Naive thymus-derived CD4-positive, alpha-beta T cell (primary cell): ENCODE measurements at places on chromosomes 2 and 18. TPM values are rescaled to one million over a fixed set of nuclear protein-coding genes. Genes with fewer than 3 reads are reported as not detected.

DNA sequence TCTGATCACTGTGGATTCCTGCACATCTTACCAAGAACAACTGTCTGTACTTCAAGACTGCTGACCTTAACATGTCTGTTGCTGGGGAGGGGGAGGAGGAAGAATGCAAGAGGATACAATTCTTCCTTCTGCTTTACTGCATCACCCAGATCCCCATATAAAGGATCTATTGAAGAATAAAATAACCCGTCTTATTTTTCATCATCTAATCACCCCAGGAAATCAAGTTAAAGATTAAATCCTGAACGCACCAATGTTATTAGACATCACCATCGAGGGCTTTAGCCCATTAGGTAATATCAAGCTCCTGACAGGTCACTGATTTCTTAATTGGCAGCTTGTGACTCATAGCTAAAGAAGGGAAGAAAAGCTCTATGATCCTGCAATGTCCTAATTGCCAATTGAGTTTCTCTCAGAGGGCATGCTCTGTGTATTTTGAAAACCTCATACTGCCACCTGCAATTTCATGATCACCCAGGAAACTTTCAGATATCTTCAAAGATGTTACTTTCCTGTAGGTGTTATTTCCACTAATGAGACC lies 75.4 kb upstream of the KCNE4 start:
- DNase-seq, result no peak

- no peak for DNase-seq
Measured at GRCh38 chr2:134039912-134040581, 213.8 kb upstream of the MGAT5 start.

DNA sequence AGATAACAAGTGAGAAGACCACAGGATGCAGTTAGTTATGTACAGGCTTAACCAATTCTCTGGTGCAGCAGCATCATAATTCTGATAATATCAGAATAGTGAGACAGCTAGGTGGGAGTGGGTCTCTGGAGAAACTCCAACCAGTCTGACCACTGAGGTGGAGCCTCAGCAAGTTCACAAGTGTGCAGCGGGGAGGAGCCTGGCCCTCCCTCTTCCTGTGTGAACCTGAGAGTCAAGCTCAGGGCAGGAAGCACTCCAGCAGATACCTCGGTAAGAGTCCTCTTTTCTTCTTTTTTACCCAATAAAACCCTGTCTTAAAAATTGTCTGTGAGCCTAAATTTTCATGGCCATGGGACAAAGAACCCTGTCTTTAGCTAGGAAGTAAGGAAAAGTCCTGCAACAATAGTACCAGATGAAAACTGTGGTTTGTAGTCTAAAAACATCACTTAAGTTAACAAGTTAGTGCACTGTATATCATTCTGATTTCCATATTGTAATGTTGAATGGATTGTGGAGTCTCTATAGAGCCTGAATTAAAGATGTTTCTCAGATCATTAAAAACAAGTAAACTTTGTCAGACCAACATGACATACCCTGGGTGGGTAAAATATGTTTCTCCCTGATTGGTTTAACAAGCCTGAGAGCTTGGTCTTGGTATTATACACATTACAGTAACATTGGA lies 370.8 kb downstream of the TMEM182 start:
- DNase-seq, result no peak

GRCh38 chr2:224449212-224450147 lies 47.6 kb upstream of the FAM124B start:
- DNase-seq, result no peak

- DNase-seq, result no peak
Measured at GRCh38 chr18:75200605-75201280, 8.2 kb downstream of the PTGR3 start.

GRCh38 chr2:239908308-239908707 lies 116.8 kb downstream of the NDUFA10 start:
- no peak for DNase-seq

GRCh38 chr2:166171216-166171615 lies 43.4 kb upstream of the SCN1A start:
- no peak for DNase-seq

- no peak for DNase-seq
Measured at GRCh38 chr2:46097714-46098480, 199.3 kb upstream of the EPAS1 start.

GRCh38 chr18:7855671-7856070 lies 288.6 kb downstream of the PTPRM start:
- DNase-seq, result no peak

- no peak for DNase-seq
Measured at GRCh38 chr2:842151-842803, 108.4 kb upstream of the SNTG2 start.

Gene CTAGE1
- not detected for polyA plus RNA-seq

Gene BMP10
- not detected for polyA plus RNA-seq

Gene ASPRV1
- 0.91 TPM for polyA plus RNA-seq

Gene SCN9A
- polyA plus RNA-seq, result 0.12 TPM

Gene SLC5A7
- not detected for polyA plus RNA-seq

Gene NAT8
- polyA plus RNA-seq, result not detected

Gene IL1RN
- not detected for polyA plus RNA-seq

Gene CFAP65
- not detected for polyA plus RNA-seq
